ENCODE measurements at places on chromosomes 7 and 10.

GRCh38 chr7:83469491-83469890 lies 179.4 kb downstream of the SEMA3E start:
- DNase-seq, result no peak

GRCh38 chr10:101752241-101752640 lies 23.7 kb downstream of the FGF8 start:
- no peak for DNase-seq

- no peak for DNase-seq
Observed at GRCh38 chr7:31663072-31663471, 23.9 kb upstream of the PPP1R17 start.

DNA sequence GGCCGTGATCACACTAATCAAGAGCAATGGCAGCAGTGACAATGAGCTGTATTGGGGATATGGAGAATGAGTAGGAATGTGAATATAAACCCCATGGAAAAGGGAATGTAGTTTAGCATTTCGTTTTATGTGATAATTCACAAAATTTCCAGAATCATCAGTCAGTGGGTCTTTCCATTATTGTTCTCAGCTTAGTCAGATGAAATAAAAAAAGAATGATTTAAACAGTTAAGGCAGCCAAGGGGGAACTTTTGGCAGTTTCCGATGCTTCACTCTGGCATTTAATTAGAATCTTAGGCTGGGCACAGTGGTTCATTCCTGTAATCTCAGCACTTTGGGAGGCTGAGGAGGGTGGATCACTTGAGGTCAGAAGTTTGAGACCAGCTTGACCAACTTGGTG lies 86.6 kb downstream of the PRTFDC1 start:
- no peak for DNase-seq

GRCh38 chr7:27601217-27601616 lies 61.5 kb downstream of the HIBADH start:
- DNase-seq, result no peak

DNA sequence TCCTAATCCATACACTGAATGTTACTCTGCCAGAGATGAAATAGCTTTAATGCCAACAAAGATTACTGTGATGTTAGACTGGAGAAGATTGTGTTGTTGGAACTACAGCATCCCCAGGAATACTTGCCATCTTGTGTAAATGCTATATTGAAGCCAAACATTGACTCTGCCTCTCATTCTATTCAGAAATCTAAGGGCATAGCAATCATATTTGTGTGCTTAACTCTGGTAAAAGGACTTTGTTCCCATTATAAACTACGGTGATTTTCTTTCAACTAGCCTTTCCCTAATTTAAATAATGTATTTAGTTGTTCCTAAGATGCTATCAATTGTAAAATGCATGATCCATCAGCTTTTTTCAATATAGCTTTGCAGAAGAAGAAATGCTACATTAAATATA lies 498.4 kb upstream of the LRRN3 start:
- no peak for DNase-seq

- DNase-seq, result no peak
Observed at GRCh38 chr7:149002604-149003003, 25.7 kb downstream of the PDIA4 start.

- DNase-seq, result no peak
Observed at GRCh38 chr10:117741524-117741923, 199.0 kb downstream of the EMX2 start.

- DNase-seq, result no peak
Observed at GRCh38 chr10:58016614-58017013, 251.1 kb downstream of the IPMK start.

- no peak for DNase-seq
Observed at GRCh38 chr7:138049505-138050116, 26.6 kb upstream of the AKR1D1 start.

DNA sequence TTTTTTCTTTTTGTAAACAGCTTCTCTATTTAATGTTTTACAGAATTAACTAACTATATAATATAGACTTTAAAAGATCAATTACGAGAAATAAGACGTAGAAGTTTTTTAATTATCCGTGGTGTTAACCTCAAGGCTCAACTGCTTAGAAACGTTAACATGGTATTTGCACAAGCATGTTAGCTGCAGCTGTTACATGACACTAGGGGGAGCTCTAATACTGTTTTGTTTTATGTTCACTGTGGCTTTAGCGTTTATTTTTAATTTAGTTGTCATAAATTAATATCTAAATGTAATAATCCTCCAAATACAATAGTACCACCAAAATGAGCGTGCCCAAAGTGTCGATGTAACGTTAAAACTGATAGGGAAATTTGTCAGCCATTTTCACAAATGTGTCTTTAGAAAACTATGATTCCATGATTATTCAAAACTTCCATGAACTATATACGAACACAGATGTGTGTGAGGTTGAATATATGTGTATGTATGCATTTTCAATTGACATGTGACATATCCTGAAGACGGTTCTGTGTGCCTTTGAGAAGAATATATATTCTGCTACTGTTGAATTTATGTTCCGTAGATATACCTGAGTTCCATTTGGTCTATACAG lies 828.8 kb upstream of the MBL2 start:
- peak; percentile 47 for DNase-seq
